ENCODE measurements at places on chromosomes 1 and 21.

- no peak for DNase-seq
Measured at GRCh38 chr1:213393860-213394259, 342.8 kb downstream of the RPS6KC1 start.

DNA sequence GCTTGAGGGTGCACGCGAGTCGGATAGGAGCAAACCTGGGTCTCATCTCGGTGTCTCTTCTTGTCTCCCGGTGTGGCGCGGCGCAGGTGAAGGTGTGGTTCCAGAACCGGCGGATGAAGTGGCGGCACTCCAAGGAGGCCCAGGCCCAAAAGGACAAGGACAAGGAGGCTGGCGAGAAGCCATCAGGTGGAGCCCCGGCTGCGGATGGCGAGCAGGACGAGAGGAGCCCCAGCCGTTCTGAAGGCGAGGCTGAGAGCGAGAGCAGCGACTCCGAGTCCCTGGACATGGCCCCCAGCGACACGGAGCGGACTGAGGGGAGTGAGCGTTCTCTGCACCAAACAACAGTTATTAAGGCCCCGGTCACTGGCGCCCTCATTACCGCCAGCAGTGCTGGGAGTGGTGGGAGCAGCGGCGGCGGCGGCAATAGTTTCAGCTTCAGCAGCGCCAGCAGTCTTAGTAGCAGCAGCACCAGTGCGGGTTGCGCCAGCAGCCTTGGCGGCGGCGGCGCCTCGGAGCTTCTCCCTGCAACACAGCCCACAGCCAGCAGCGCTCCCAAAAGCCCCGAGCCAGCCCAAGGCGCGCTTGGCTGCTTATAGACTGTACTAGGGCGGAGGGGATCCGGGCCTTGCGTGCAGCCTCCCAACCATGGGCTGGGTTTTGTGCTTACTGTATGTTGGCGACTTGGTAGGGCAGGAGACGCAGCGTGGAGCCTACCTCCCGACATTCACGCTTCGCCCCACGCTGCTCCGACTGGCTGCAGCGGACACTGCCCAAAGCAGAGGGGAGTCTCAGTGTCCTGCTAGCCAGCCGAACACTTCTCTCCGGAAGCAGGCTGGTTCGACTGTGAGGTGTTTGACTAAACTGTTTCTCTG lies 5.1 kb downstream of the HLX start:
- no peak for DNase-seq

DNA sequence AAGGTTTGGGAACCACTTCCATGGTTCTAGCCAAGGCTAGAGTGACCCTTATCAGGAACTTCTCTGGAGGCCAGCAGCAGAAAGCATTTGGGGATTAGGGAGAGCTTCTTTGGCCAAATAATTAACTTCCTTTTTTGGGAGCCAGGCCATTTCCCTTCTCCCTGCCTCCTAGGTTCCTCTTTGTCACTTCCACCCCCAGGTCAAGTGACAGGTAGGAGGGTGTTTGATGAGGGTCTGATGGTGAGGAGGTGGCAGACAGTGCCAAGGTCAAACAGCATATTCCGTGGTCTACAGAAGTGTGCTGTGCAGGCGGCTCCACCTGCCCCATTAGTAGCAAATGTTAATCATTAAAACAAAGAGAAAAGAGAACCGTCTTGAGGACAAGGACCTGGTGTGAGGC lies 1.9 kb upstream of the KCNA10 start:
- no peak for DNase-seq

DNA sequence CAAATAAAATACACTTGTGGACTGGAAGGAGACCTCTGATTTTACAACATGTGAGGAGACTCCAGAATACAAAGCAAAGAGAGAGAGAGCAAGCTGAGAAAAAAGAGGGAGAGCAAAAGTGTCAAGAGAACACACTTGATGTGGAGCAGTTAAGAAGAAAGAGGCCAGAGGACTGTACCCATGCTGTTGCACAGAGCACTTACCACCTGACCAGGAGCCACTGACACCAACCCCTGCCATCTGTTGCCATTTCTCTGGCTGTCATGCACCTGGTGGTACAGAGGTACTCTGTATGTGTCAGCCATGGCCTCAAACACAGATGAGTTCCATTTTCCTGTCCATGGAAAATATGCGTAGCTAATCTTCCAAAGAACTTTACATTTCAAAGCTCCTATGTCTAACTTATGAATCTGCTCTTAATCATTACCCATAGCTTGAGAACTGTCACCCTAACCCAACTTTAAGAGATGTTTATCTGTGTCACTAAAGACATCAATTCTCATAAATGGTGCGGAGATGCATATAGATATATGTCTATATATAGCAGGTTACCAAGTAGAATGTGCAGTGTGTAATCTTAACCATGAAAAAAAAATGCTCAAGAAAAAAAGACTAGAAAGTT lies 32.8 kb upstream of the ABCD3 start:
- DNase-seq, result no peak

DNA sequence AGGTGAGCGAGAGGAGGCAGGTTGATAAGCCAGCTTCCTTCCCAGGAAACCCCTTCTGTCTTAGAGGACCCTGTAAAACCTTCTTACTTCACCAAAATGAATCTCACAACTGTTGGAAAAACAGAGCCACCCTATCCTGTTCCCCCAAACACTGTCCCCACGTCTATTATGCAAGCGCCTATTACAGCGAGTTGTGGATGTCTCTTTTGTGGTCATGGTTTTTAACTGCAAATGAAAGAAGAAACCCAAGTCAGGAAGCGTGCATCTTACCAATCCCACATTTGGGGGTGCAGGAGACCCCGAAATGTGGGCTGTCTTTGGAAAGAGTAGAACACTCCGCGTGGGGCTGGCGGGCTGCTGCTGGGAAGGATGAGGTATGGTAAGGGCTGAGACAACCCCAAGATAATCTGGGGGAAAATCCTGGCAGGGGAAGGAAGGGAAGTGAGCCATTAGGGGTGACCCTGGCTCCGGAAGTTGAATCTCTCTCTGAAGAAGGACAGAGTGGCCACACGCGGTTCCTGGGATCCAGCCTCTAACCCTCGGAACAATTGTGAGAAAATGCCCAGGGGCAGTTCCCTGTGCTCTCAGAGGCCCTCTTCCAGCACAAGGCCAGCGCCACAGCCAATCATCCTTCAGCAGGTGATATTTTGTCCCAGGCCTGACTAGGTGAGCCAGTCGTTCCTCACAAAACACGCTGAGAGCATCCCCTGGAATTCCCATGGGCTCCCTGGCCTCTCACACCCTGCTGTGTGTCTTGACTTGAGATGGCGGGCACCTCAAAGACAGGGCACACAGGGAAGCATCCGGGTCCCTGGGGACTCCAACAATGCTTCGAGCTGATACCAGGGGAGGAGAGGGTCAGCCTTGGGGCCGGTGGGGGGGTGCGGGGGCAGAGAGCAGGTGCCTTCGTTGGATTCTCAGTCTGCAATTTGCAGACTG lies 168.5 kb upstream of the IRF2BP2 start:
- no peak for DNase-seq

GRCh38 chr1:203486618-203487370 lies 7.2 kb upstream of the OPTC start:
- DNase-seq, result no peak

- DNase-seq, result no peak
Measured at GRCh38 chr1:205858141-205858961, 8.4 kb upstream of the PM20D1 start.

- no peak for DNase-seq
Measured at GRCh38 chr1:30014031-30014430, 709.4 kb downstream of the MATN1 start.

- no peak for DNase-seq
Measured at GRCh38 chr1:224051086-224051406, 62.9 kb upstream of the FBXO28 start.

DNA sequence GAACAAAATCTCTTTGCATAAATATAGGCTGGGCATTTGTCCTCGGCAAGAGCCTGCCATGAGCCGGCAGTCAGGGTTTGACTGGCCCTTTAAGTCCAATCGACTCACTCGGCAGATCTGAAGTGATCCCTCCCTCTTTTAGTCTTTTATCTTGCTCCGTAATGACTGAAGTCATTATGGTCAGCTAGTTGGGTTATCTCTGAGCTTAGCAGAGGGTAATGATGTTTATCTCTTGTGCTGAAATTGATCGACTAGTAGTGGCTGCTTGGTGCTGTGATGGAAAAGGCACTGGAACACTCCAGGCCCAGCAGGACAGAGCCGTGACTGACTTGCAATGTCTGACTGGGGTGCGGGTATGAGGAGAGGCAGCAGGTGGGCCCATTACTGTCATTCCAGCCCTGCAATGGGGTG lies 468 bp upstream of the ABCA4 start:
- DNase-seq, result no peak

- DNase-seq, result no peak
Measured at GRCh38 chr1:216073793-216074595, 349.3 kb downstream of the USH2A start.

- no peak for DNase-seq
Measured at GRCh38 chr1:16125088-16125470, 30.8 kb downstream of the EPHA2 start.

DNA sequence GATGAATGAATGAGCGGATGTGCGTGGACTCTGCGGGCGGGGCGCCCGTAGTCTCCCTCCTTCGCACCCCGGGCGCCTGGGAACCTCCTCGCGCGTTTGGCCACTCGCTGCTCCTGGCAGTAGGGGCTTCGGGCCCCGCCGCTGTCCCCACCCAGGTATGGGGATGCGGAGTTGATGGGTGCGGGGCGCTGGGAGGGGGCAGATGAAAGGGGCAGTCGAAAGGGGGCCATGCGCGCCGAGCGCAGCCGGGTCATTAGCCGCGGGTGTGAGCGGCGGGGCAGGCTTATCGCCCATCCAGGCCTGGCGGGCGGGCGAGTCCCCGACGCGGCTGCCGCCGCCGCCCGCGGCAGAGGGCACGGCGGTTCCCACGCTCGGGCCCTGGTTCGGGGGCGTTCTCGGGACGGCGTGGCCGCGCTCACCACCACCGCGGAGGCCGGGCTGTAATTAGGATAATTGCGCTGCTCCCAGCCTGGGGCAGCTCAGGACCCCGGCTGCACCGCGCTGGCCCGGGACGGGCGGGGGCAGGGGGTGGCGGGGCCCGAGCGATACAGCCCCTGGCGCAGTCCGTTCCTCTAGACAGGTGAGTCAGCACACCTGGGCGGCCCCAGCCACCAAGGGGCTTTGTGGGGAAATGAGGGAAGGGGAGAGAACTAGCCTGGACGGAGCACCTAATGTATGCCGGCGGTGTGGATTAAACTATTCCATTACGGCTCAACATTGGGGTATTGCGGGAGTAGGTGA lies 22.1 kb upstream of the CITED4 start:
- no peak for DNase-seq

- DNase-seq, result no peak
Measured at GRCh38 chr1:1361982-1362423, 3.6 kb upstream of the MXRA8 start.

- no peak for DNase-seq
Measured at GRCh38 chr1:56146449-56146848, 432.9 kb downstream of the PLPP3 start.

GRCh38 chr1:233675893-233676292 lies 62.0 kb downstream of the KCNK1 start:
- DNase-seq, result no peak

- no peak for DNase-seq
Measured at GRCh38 chr1:116986421-116987255, 14.9 kb upstream of the CD101 start.

GRCh38 chr1:101394041-101394440 lies 157.2 kb downstream of the S1PR1 start:
- no peak for DNase-seq

GRCh38 chr21:39094087-39094780 lies 89.0 kb downstream of the PSMG1 start:
- DNase-seq, result no peak

DNA sequence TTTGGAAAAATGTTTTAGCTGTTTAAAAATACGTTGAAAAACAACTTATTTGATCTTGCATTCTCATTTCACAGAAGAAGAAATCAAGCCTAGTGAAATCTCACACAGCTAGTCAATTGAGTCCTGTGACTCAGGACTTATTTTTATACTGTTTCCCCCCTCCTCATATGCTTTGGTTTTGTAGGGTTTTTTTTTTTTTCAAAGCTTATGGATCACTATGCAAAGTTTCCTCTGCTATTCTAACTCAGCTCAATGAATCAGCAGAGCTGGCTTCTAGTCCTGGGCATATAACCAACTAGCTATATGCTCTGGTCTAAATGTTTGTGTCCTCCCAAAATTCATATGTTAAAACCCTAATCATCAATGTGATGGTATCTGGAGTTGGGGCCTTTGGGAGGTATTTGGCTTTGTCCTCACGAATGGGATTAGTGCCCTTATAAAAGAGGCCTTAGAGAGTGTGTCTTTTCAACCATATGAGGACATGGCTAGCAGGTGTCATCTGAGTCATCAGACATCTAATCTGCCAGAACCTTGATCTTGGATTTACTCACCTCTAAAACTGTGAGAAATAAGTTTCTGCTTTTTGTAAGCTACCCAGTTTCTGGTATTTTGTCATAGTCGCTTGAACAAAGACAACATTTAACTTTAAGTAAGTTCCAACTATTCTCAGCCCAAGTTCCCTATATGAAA lies 317.2 kb upstream of the C1orf87 start:
- no peak for DNase-seq

GRCh38 chr1:228318823-228319241 lies 87.8 kb downstream of the TRIM11 start:
- no peak for DNase-seq

GRCh38 chr1:226982451-226983177 lies 42.5 kb downstream of the COQ8A start:
- DNase-seq, result no peak

DNA sequence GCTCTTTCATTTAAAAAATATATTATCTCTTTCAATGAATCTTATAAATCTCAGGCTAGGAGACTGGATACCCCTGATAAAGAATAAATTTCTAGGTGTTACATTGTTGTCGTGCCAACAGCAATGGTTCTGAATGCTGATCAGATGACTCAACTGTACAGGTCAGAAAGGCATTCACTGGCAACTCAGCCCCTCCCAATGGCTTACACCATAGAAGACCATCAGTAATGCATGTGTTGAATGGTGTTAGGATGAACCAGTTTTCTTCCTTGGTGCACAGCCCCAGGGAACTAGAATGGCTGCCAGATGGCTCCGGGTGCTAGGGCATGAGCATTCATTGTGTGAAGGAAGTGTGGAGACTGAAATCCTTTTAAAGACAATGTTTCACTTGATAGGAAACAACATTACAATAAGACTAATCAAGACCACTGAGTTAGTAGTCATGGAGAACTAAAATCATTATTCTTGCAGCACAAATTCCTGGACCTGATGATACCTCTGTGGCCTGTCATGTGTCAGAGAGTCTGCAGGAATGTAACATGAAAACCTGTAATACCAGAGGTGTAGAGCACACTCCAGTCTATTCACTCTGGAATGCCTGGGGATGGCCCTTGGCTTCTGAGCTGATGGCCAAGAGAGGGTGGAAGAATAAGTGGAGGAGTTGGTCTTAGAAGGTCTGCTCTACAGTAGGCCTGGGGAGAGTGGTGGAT lies 187.7 kb upstream of the LMO4 start:
- DNase-seq, result no peak
